Activated CD8-positive, alpha-beta T cell treated with anti-CD3 and anti-CD28 coated beads, Interleukin-2, amount 10 ng/mL, durations not matched to agents 7 days and 5 days (primary cell): ENCODE measurements at places on chromosomes 3 and 15. TPM values are rescaled to one million over a fixed set of nuclear protein-coding genes. Genes with fewer than 3 reads are reported as not detected.

GRCh38 chr15:79901958-79902357 lies 5.1 kb upstream of the MTHFS start:
- DNase-seq = no peak

DNA sequence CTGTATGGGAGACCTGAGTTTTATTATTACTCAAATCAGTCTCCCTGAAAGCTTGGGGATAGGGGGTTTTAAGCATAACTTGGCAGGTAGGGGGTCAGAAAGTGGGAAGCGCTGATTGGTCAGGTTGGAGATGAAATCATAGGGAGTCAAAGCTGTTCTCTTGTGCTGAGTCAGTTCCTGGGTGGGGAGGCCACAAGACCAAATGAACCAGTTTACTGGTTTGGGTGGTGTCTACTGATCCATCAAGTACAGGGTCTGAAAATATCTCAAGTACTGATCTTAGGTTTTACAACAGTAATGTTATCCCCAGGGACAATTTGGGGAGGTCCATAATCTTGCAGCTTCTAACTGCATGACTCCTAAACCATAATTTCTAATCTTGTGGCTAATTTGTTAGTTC lies 17.8 kb upstream of the IQCF6 start:
- peak; percentile 38 for DNase-seq

DNA sequence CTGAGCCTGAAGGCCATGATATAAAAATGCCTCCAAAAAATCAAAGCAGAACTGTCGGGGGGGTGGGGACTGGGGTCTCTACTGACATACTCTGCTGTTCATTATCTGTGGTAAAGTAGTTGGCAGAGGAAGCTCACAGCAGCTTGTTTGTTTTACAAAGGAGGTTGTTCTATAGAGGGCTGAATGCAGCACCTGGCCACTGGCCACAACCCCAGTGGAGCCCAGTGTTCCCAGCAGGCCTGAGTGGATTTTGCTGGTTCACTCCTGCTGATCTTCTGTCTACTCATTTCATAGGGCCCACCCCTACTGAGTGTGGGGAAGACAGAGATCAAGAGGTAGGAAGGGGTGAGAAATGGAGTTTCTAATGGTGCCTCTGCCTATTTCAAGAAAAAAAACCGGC lies 125.5 kb downstream of the DIPK2A start:
- no peak for DNase-seq

The AP3B2 gene
- not detected for total RNA-seq

- no peak for DNase-seq
Observed at GRCh38 chr3:107092121-107092520, 285.1 kb upstream of the CCDC54 start.

The C2CD4B gene
- not detected for total RNA-seq

- DNase-seq = no peak
Observed at GRCh38 chr3:38630606-38631005, 18.9 kb downstream of the SCN5A start.

DNA sequence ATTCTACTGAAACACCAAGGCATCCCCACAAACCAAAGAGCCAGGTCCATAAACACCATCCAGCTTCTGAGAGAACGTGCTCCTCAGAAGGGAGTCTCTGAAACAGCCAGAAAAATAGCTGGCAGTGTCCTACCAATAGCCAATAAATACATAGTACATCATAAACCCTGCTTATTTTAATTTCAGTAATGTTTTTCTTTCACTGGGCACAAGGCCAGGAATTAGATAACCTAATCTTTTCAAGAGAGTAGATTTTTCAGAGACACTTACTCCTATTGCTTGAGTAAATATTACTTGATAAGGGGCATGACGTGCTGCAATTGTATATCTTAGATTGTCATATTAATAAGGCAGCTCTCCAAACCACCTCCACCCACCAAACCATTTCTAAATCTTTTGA lies 22.7 kb downstream of the GADL1 start:
- DNase-seq = no peak

DNA sequence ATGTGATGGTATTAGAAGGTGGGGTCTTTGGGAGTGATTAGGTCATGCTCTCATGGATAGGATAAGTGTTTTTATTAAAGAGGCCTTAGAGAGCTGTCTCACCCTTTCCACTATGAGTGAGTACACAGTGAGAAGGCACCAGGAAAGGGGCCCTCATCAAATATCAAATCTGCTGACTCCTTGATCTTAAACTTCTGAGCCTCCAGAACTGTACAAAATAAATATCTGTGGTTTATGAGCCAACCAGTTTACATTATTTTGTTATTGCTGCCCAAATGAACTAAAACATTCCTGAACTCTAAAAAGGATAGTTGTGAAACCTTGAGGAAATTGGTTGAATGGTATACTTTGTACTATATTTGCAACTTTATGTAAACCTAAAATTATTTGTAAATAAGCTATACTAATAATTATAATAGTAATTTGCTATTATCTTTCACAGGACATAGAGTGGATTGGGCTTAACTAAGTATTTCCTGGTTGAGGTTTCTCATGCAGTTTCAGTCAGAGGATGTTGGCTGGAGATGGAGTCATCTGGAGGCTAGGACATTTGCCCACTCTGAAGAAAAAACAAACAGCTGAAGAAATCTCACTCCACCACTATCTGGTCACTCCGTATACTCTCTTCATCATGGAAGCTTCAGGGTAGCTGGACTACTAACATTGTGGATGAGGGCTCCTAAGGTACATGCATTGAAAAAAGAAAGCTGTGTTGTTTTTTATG lies 1068.6 kb upstream of the CADM2 start:
- no peak for DNase-seq

DNA sequence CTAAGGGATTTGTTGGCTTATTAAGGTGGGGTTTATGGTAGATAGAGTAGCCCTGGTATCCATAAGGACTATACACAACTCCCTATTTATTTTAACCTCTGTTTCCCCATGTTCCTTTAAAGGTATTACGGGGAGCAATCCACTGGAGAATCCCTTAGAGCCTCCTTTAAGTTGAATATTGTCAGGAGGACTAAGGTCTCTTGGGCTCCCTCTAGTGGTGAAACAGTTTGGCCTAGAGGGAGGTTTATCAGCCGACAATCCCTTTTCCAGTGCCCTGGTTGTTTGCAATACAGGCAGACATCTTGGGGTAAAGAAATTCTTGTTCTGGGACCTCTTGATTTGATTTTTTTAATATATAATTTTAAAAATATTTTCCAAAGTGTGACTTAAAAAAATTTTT lies 12.9 kb downstream of the OPA1 start:
- peak; percentile 65 for DNase-seq

The EPB42 gene
- not detected for total RNA-seq

The HCLS1 gene
- 288 TPM for total RNA-seq

- DNase-seq = no peak
Observed at GRCh38 chr15:101561584-101561906, 72.0 kb upstream of the PCSK6 start.

- no peak for DNase-seq
Observed at GRCh38 chr15:40340038-40340739, 550 bp downstream of the CCDC9B start.

GRCh38 chr3:66597308-66597863 lies 96.6 kb upstream of the LRIG1 start:
- DNase-seq = no peak

GRCh38 chr15:100759698-100760356 lies 119.8 kb upstream of the ALDH1A3 start:
- no peak for DNase-seq

DNA sequence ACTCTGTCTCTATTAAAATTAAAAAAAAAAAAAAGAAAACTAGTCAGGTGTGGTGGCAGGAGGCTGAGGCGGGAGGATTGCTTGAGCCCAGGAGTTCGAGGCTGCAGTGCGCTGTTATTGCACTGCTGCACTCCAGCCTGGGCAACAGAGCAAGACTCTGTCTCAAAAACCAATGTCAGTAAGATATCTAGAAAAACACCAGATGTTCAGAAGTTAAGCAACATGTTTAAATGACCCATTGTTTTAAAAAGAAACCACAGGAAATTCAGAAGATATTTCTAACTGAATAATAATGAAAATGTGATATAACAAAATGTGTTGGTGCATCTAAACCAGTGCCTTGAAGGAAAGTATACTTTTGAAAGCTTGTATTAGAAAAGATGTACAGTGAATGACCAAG lies 203.4 kb upstream of the CGNL1 start:
- no peak for DNase-seq

The GOLGA8A gene
- 207 TPM for total RNA-seq

DNA sequence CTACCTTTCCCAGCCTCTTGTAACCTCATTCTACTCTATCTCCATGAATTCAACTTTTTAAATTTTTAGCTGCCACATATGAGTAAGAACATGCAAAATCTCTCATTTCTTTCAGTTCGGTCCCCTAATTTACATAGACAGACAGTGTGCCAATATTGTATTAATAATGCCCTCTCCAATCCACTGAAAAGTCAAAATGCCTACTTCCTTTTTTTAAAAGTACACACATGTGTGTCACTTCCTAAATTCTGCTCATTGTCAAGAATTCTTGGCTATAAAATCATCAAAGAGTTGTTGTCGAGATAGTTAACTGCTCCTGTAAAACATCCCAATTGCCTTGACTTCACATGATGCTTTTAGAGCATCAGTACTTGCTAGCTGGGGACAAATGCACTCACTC lies 84.2 kb upstream of the IL12A start:
- no peak for DNase-seq

DNA sequence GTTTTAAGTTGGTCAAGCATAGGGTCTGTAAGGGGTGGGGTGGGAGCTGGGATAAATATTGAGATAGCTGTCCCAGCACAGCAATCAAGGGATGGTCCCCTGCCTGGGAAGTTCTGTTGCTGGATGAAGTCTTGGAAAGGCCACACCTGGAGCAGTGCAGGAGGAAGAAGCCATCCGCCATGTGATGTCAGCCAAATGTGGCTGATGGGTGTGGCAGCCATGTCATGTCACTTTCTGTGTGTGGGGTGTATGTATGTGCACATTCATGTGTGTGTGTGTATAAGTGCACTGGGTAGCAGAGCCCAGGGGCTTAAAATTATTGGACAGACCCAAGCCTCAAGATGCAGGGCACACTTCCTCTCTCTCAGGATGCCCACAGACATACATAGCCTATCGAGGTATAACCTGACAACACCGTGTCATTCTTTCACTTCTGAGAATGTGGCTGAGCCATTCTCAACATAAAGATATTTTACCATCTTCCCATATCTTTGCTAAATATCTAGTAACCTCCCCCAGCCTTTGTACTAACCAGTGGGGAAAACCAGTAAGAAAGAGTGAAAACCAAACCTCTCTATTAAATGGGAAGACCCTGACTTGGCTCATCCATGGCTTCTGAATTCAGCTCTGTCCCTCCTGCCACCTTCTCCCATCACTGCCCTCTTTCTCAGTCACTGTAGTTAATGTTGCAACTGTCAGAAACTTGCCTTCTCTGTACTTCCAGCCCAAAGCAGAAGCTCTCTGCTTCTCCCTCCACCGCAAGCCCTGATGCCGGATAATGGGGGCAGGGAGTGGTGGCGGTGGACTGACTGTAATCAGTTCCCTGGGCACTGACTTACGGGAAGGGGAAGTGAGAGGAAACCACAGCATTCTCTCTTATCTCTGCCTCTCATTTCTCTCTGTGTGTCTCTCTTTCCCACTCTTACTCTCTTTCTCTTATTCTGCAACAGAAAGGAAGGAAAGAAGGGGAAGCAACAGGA lies 11.2 kb downstream of the TNFSF10 start:
- peak; percentile 75 for DNase-seq

DNA sequence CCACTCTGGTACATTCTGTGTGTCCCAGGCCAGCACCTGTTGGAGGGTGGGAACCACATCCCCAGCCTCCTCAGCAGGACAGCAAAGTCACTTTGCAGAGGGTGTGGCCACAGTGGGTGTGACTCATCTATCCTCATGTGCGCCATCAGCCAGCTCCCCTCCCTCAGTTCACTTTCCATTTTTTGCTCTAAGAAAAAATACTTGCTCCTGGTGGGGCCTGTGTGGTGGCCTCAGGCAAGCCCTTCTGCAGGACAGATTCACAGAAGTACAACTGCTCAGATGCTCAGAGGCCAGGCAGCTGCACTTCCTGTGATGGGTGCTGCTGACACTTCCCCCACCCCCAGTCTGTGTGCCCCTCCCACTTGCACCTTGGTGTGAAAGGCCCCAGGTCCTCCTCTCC lies 78.3 kb upstream of the ALDH1L1 start:
- DNase-seq = peak; percentile 25

The DENND4A gene
- total RNA-seq = 45.0 TPM

GRCh38 chr3:81308306-81308705 lies 453.1 kb downstream of the GBE1 start:
- DNase-seq = no peak

DNA sequence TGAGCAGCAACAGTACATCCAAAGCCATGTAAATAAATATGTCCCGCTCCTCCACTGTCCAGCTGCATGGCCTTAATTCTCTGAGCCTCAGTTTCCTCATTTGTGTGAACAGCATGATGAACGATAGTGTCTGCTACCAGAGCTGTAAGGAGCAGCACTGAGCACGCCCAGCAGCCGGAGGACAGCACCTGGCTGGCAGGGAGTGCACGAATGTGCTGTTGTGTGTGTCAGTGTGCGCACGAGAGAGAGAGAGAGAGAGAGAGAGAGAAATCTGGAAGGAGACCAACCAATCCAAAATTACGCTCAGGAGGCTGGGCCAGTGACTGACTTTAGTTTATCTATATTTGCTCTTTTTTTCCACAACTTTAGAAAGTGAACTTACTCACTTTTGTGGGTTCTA lies 26.6 kb upstream of the PLXNA1 start:
- DNase-seq = no peak

DNA sequence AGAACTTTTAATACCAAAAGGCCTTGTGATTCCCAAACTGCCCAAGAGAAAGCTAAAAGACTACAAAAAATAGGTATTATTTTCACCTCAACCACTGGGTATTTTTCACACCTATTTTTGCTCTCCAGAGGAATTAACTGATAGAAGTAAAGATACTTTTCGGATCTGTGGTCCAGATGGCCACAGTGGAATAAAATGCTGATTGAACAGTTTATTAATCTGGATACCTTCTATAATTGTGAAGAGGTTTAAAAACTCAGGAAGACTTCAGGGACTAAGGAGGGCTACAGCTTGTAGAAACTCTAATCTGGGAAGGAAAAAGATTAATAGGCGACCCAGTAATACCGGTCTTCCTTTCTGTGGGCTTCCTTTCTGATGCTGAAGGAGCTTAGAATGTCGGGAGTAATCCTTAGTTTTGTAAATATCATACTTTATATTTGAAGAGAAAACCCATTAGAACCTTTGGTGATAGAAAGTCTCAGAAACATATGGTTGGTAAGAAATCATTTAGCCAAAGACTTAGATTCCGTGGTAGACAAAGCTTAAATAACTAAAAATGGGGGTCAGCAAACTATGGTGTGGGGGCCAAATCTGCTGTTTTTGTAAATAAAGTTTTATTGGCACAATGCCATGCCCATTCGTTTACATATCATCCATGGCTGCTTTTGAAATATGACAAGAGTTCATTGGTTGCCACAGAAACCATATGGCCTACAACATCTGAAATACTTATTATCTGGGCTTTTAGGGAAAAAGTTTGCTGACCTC lies 47.8 kb downstream of the TTC23 start:
- no peak for DNase-seq

- DNase-seq = no peak
Observed at GRCh38 chr3:119350114-119350513, 55.9 kb downstream of the ARHGAP31 start.
